ENCODE measurements at places on chromosomes 7 and 10. TPM values are rescaled to one million over a fixed set of nuclear protein-coding genes. Genes with fewer than 3 reads are reported as not detected.
A peak's percentile ranks its signal among the peaks of the same experiment; 100 is the strongest.

RBP3 gene
- total RNA-seq: not detected

AKR1C4 gene
- not detected for total RNA-seq

MEST gene
- total RNA-seq: 214 TPM

OPN1SW gene
- total RNA-seq: not detected

ANKRD61 gene
- 0.18 TPM for total RNA-seq

ASZ1 gene
- total RNA-seq: not detected

GRCh38 chr10:43204042-43204942 lies 62.6 kb downstream of the RASGEF1A start:
- DNase-seq: no peak

DNA sequence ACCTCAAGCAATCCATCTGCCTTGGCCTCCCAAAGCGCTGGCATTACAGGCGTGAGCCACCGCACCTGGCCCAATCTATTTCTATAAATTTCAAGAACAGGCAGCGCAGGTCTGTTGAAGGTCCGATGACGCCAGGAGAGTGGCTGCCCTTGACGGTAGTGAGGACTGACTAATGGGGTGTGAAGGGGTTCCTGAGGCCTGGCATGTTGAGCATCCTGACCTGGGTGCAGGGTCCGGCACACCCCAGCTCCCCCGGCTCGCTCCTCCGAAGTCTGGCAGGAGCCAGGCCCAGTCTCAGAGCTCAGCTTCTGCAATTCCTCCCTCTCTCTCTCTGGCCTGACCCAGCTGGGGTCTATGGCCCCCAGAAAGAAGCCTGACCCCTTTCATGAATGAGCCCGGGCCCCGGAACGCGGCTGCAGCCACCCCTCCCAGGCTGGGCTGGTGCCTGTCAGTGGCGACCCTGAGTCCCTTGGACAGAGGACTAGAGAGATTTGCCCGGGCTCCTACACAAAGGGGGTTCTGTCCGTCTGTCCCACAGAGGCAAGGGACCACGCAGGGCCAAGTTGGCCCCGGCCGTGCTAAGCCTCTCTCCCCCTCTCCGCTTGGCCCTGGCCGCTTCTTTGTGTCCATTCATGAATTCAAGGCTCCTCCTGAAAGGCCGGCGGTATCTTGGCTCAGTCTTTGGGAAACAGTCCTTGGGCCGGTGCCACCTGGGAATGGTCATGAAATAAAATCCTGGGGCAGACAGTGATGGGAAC lies 18.8 kb downstream of the MMD2 start:
- no peak for DNase-seq

DNA sequence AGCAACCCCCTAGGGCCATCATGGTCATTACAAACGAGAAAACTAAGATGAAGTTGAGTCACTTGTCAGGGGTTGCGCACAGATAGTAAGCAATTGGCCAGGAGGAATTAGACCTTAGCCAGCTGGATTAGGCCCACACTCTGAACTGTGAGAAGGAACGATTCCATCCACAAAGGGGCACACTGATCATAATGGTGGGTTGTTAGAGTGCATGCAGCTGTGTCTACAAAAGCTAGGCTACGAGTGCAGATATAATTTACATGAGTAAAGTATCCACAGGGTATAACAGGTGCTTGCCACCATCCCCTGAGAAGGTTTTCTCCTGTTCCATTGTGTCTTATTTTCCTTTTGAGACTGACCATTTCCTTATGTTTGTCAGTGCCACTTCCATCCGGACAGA lies 16.6 kb upstream of the FAM170B start:
- no peak for DNase-seq

DNA sequence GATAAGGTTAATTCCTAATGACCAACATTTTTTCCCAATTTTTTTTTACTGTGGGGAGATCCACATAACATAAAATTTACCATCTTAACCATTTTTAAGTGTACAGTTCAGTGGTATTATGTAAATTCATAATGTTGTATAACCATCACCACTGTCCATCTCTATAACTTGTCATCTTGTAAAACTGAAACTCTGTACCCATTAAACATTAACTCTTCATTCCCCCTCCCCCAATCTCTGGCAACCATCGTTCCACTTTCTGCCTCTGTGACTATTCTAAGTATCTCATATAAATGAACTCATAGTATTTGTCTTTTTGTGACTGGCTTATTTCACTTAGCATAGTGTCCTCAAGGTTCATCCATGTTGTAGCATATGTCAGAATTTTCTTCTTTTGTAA lies 46.0 kb upstream of the HPS1 start:
- no peak for DNase-seq

GRCh38 chr10:80498833-80499741 lies 38.6 kb upstream of the SH2D4B start:
- peak; percentile 95 for DNase-seq

- DNase-seq: no peak
Observed at GRCh38 chr7:136293841-136294391, 316.8 kb upstream of the MTPN start.

DNA sequence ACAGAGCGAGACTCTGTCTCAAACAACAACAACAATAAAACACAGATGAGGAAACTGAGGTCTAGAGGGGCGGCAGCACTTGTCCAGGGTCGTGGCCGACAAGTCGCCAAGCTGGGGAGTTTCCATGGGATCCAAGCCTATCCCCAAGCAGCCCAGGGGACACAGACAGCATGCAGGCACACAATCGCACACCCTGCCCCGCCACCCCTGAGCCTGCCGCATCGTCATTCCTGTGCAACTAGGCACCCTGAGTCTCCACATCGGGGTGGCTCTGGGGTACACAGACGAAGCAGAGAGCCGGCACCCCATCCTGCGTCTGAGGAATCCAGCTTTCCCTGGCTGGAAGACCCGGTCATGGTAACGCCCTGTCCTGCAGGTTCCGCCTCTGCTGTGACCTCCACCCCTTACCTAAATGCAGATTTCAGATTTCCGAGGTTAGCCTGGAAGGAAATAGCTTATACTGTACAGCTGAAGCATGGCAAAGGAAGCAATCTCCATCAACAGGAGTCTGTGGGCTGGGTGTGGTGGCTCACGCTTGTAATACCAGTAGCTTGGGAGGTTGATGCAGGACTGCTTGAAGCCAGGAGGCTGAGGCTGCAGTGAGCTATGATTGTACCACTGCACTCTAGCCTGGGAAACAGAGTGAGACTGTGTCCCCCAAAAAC lies 136.1 kb upstream of the TNRC18 start:
- DNase-seq: no peak

DNA sequence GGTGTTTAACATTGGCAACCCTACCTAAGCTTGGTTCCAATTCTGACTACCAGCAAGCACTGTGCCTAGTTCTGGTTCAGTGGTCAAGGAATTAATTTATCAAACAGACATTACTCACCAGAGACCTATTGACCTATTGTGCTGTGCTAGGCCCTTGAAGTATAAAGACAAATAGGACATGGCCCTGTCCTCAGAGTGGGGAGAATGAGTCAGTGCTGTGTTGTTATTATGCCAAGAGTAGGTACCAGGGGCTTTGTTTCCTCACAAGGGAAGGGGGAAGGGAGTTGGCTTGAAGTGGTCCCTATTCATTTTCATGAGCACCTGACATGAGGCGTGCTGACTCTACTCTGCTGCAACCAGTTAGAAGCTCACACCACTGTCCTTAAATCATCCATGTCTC lies 62.6 kb upstream of the PLPP4 start:
- DNase-seq: peak; percentile 46

- DNase-seq: no peak
Observed at GRCh38 chr7:155289107-155289506, 8.6 kb upstream of the INSIG1 start.
